ENCODE measurements at places on chromosomes 6 and 20. TPM values are rescaled to one million over a fixed set of nuclear protein-coding genes. Genes with fewer than 3 reads are reported as not detected.

The TENT5A gene
- total RNA-seq = 6.4 TPM

The CAPN11 gene
- not detected for total RNA-seq

The ZBTB46 gene
- total RNA-seq = 7.3 TPM

GRCh38 chr20:61771805-61772350, 293.8 kb downstream of the TAF4 start:
- no peak for DNase-seq
- H3K27me3 ChIP-seq = peaks cover 61% of the 10 kb centered on the region
- H3K4me1 ChIP-seq = no peaks in the 10 kb centered on the region
- no peaks in the 10 kb centered on the region for H3K36me3 ChIP-seq
- no peak overlapping the region for H3K4me3 ChIP-seq

DNA sequence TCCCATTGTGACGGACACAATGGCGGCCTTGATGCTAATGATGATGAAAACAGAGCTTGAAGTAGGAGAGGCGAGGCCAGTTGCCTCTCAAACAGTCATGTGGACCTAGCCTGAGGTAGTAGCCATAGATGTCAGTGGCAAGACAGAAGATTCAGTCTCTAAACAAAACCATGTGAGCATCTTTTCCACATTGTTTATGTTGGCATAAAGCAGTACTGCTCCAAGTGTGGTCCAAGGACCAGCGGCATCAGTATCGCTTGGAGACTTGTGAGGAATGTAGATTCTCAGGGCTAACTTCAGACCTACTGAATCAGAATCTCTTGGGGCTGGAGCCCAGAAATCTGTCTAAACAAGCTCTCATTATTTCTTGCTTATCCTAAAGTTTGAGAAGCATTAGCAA, 312.8 kb upstream of the JAG1 start:
- peaks cover 12% of the 10 kb centered on the region for H3K4me1 ChIP-seq
- H3K4me3 ChIP-seq = no peak overlapping the region
- H3K36me3 ChIP-seq = no peaks in the 10 kb centered on the region
- no peaks in the 10 kb centered on the region for H3K27me3 ChIP-seq
- H3K27ac ChIP-seq = no peak overlapping the region
- no peak for DNase-seq
